ENCODE measurements at places on chromosomes 6 and 20.

- DNase-seq, result no peak
Observed at GRCh38 chr6:21159465-21159864, 434.1 kb upstream of the SOX4 start.

GRCh38 chr6:107736713-107737396 lies 87.3 kb downstream of the SCML4 start:
- DNase-seq, result no peak

DNA sequence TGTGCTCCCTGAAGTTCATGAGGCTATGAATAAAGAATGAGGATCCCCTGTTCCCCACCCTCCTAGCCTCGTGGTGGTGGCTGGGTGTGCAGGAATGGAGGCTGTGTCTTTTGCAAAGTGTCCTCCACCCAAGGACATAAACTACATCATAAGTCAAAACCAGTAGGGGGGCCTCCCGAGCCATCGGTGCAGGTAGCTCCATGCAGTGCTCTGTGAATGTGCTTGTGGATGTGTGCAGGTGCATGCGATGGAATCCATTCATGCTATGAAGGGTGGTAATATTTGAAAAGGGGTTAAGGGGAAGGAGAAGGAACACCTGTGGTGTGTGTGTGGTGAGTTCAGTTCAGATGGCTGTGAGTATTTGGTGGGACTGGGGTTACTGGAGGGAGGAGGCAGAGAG lies 197.3 kb downstream of the NRN1 start:
- DNase-seq, result no peak

DNA sequence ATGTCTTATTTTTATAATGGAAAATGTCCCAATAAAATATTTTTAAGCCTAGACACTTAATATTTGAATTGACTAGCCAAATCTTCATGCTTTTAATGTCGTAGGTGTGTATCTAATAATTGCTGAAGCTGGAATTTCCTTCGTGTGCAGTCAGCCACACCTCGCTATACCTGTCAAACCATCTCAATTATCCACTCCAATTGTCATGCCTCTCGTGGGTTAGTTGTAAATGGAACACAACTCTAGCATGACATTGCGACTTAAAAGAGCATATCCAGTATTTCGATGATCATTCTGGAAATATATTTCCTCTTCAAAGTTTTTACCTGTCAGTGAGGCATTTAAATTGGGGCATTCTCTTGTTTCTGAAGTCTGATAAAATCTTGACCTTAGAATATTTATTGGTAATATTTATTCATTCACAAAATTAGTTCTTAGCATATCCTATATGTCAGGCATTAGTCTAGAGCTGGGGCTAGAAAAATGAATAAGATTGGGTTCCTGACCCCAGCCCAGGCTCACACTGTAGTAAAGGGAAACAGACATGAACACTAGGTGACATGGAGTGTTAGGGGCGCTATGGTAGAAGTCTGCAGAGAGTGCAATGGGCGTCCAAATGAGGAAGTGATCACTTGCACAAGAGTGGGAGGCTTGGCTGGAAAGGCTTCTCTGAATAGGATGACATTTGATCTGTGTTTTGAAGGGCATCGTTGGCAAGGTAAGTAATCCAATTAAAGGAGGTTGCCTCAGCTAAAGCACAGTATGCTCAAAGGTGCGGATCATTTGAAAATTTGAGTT lies 11.0 kb upstream of the CFAP206 start:
- peak; percentile 12 for DNase-seq

GRCh38 chr6:73109659-73110058 lies 115.6 kb downstream of the KHDC1L start:
- no peak for DNase-seq

DNA sequence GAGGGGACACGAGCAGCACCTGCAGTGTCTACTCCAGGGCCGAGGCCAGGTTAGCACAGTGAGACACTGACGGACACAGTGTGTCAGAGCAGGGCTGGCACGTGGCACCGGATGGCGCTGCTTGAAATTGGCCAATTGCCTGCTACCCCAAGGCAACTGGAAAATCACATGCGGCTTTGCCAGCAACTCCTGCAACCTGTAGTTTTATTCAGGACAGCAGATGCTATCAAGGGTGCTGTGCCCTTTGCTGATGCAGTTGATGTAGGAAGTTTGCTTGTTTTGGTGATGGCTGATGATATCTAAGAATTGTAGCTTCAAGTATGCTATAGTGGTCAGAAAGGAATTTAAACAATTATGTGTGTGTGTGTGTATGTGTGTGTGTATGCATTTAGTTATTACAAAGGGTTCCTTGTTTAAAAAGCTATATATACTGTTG lies 25.9 kb downstream of the RIN2 start:
- no peak for DNase-seq

- DNase-seq, result no peak
Observed at GRCh38 chr6:8041913-8042583, 22.1 kb downstream of the BLOC1S5 start.

DNA sequence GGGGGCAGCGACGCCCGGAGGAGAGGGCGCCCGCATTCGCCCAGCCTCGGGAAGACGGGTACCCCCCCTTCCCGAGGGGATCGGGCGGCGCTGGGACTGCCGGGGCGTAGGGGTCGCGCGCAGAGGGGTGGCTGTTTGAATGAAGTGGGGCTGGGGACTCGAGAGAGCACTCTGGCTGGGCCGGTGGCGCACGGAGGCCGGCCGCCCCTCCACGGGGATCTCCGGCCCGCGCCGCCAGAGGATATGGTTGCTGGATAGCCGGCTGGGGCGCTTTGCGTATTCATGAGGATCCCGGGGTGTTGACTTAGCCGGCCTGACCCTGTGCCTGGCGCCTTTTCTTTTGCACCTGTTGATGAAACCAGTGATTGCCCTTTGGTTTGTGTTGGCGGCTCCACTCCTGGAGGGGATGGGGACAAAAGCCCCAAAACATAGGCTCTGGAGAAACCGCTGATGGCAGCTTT lies 469 bp downstream of the SYNJ2 start:
- DNase-seq, result no peak

- DNase-seq, result no peak
Observed at GRCh38 chr6:20454204-20454824, 52.6 kb downstream of the E2F3 start.

GRCh38 chr6:128558924-128559323 lies 38.5 kb upstream of the PTPRK start:
- DNase-seq, result no peak

- no peak for DNase-seq
Observed at GRCh38 chr6:82741996-82742385, 323.6 kb downstream of the UBE3D start.

DNA sequence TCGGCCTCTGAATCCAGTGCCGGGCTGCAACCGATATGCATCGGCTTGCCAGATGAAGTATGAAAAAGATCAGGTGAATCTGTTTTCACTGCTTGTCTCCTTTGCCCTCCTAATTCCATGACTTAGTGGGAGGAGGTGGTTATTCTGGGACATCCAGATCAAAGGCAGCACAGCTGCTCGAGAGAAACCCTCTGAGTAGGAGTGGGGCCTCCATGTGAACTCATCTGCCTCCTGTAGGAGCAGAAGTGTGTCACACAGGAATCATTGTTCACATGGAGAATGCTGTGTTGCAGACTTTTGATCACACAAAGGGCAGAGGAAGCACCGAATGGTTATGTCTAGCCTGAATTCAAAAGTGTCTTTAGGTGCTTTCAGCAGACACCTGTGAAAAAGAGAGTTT lies 73.1 kb upstream of the SLC22A1 start:
- no peak for DNase-seq

GRCh38 chr6:152701081-152701862 lies 3.6 kb downstream of the MYCT1 start:
- peak; percentile 29 for DNase-seq

DNA sequence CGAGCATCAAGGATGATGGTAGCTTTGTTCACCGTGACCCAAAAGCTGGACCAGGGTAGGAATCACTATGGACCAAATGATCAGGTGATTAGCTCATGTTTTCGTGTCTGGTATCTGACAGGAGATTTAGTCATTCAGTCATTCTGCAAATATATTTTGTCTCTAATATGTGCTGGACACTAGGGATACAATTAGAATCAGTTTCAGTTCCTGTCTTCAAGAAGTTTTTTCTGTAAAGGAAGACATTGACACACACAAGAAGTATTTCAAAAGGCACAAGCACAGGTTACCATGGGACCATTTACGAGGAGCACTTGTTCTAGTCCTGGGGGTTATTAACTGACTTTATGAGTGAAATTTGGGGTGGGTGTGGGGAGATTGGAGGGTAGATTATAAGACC lies 244.9 kb downstream of the HIVEP2 start:
- DNase-seq, result no peak

- DNase-seq, result no peak
Observed at GRCh38 chr6:140540743-140541142, 1166.3 kb upstream of the CITED2 start.

GRCh38 chr6:43927532-43928210 lies 157.7 kb downstream of the VEGFA start:
- no peak for DNase-seq

DNA sequence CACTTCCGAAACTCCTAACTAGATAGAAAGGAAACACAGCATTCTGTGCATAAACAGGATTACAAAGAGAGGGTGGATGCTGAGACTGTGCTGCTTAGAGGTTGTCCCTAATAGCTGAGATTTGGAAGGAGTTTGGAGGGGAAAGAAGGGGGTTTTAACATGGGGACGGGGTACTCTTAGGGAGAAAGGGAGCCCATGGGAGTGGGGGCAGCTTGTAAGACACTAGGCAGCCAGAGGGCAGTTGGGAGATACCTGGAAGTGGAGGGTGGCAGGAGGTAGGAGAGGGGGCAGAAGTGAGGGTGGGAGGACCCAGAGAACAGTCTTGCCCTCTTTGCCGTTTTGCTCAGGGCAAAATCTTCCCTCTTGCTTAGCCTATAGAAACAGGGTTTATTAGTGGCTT lies 16.4 kb downstream of the MANBAL start:
- DNase-seq, result no peak

GRCh38 chr6:20575125-20575524 lies 40.9 kb downstream of the CDKAL1 start:
- peak; percentile 15 for DNase-seq

GRCh38 chr20:16201191-16201590 lies 372.1 kb downstream of the KIF16B start:
- no peak for DNase-seq

DNA sequence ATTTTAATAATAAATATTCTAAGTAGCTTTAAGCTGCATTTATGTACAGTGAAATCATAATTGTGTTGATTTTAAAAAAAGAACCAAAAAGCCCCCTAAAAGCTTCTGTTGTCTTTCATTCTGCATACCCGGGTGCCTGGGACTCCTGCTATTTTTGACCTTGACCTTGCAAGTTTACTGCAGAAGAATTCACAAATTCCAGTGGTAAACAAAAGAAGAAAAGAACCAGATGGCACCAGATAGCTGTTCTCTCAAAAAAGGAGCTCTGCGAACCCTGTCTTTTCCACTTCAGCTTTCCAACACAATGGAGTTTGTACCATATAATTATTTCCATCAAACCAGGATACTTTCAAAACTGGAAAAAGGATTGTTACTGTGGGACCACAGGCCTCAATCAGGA lies 363.3 kb downstream of the SMOC2 start:
- DNase-seq, result no peak

DNA sequence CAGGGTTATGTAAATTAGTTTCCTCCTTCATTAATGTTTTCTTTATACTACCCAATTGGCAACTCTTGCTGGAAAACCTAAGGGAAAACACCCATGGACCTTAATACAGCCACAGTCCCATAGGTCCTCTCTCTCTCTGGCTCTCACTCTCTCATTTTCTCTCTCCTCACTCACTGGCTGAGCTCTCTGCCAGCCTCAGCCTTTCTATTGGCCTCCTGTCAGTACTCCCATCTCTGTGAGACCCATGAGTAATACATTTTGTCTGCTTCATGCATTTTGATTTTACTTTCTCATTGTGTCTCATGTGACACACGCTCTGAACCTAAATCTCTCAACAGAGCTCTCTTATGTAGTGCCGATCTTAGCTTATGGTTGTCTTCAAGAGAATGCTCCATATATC lies 907.5 kb downstream of the C6orf118 start:
- DNase-seq, result no peak

GRCh38 chr20:34864216-34864615 lies 8.4 kb downstream of the GGT7 start:
- DNase-seq, result no peak

DNA sequence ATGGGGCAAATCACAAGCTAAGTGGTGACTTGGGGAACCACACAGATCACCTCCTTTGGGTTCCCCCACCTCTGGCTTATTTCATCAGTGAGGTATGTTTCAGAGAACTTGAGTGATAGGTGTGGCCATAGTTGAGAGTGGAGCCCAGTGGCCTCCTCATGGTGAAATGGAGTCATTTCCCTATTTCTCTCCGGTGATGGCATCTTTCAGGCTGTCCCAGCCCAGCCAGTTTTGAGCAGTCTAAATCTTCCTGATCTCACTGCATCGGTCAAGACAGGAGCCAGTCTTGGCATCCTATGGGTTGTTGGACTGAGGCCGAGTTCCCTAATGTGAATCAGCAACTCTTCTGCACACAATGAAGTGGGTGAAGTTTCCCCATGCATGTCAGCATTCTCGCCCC lies 132.4 kb downstream of the EYA2 start:
- no peak for DNase-seq

DNA sequence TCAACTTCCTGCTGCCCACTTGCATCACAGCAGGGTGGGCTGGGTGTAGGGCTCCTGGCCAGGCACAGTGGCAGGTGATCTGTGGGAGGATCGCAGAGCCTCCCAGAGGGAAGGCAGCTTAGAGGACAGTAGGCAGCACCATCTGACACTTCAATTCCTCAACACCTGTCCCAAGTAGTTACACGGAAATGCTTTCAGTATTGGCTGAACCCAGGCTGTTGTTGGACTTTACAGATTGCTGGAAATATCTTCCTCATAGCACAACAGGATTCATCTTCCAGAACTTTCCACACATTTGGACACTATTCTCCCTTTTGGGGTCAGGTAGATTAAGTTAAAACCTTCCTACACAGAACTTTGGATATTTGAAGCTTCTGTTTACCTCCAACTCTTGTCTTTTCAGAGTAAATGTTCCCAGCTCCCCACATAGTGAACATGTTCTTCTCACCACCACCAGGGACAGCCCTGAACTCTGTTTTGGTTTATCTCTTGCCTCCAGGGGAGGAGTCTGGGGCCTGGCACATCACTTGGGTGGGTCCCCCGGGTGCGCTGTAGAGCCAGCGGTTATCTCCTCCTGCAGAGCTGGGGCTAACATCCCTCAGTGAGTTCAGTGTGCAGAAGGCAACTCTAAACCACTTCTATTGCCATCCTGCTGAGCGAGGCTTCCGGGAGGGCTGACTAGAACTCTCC lies 3.5 kb upstream of the SLC22A2 start:
- no peak for DNase-seq

GRCh38 chr6:16239798-16240123 lies 1.4 kb downstream of the GMPR start:
- DNase-seq, result no peak

GRCh38 chr6:4670824-4671409 lies 105.3 kb upstream of the CDYL start:
- DNase-seq, result no peak

DNA sequence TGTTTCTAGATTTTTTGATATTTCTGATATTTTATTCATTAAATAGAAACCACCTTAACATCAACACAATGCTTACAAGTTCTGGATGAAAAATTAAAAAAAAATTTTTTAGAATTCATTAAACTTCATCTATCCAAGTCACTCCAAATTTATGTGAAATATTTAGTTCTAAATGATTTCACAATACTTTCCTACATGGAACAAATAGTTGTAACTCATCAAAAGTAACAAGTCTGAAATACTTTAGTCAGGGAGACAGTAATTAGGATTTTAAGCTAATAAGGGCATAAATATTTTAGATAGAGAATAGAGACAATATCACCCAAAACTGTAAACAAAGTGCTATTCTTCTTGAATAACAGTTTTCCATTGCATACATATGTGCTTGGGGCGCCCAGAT lies 147.8 kb downstream of the HIVEP2 start:
- DNase-seq, result no peak
